ENCODE measurements at places on chromosomes 4 and X. TPM values are rescaled to one million over a fixed set of nuclear protein-coding genes. Genes with fewer than 3 reads are reported as not detected.
A peak's percentile ranks its signal among the peaks of the same experiment; 100 is the strongest.

Gene BMX
- total RNA-seq = not detected

Gene XAGE2
- total RNA-seq = not detected

Gene GAB3
- 1.7 TPM for total RNA-seq

Gene FHL1
- 100 TPM for total RNA-seq

Gene NDST3
- 0.57 TPM for total RNA-seq

Gene RP2
- total RNA-seq = 20.5 TPM

Gene ZDHHC15
- total RNA-seq = 0.77 TPM

Gene ABCD1
- 27.2 TPM for total RNA-seq

DNA sequence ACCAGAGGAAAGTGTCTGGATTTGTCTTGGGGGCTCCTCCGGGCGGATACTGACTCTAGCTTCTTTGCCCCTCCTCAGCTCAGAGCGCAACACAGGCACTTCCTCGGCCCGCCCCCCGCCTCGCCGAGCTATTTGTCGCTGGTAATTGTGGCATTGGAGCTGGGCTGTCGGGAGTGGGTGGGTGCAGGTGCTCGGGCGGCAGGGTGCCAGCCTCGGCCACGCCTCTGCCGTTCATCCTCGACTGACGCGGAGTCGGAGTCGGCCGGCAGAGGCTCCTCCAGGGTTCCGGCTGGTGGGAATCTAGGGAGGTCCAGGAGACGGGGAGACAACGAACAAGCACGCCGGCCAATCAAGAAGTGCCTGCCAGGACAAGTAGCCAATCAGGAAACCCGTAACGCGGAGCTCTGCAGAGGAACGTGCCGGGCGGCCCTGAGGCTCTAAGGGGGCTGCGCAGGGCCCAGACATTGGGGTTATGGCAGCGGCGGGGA is 3.9 kb upstream of the SYN1 start:
- peak; percentile 70 for DNase-seq

DNA sequence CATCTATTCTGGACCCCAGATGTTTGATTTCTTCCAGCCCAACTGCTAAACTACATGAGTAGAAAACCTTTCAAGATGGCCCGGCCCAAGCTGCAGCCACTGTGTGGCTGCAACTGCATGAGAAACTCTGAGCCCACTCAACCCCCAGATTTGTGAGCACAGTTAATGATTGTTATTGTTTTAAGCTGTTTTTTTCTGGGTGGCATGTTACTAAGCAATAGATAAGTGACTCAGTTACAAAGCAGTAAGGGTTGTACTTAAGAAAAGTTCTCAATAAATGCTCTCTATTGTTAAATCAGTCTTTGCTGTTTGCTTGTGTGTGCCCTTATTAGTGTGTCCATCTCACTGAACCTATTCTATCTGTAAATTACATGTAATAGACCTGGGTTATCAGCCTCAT is 51.8 kb downstream of the GC start:
- no peak for DNase-seq

DNA sequence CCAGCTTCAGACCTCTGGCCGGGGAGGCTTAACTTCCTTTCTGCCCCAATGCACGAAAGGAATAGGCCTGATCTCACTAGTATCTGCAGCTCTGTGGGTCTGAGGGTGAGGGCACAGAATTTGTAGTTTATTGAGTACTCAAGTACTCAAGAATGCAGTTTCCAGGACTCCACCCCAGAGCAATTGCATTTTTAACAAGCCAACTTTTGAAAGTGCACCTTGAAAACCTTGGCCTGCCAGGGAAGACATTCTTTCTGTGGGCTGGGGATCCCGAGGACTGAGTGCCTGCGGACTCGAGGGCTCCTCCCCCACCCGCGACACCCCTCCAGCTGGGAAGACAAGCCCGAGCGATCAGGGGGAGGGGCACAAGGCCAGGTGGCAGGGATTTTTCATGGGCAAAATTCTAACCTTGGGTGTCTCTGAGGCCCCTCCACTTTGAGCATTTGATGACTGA is 22.4 kb downstream of the RS1 start:
- DNase-seq = no peak

- peak; percentile 12 for DNase-seq
Measured at GRCh38 chrX:115233497-115234455, at the start of gene LRCH2. TSS of gene LRCH2 (minus strand) at chrX:115234096. CDS start at chrX:115234041, 55 bp downstream.

DNA sequence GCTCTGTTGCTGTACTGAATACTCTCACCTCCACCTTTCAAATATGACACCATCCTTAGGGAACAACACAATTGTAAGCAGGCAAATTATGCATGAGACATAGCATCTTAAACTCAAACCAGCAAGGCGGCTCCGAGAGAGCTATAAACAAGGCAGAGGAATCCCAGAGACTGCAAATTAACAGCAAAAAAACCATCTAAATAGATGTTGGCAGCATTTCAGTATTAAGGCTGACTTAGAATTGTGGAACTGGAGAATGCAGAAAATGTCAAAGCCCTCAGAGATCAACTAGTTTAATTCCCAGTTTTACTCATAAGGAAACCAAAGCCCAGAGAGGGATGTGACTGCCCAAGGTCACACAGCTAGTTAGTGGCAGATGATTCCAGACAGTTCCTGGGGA is 37.2 kb upstream of the SPANXC start:
- DNase-seq = no peak

- DNase-seq = peak; percentile 72
Measured at GRCh38 chr4:81255524-81255923, 40.5 kb upstream of the PRKG2 start.

GRCh38 chrX:65920620-65921019 is 119.3 kb downstream of the VSIG4 start:
- no peak for DNase-seq

DNA sequence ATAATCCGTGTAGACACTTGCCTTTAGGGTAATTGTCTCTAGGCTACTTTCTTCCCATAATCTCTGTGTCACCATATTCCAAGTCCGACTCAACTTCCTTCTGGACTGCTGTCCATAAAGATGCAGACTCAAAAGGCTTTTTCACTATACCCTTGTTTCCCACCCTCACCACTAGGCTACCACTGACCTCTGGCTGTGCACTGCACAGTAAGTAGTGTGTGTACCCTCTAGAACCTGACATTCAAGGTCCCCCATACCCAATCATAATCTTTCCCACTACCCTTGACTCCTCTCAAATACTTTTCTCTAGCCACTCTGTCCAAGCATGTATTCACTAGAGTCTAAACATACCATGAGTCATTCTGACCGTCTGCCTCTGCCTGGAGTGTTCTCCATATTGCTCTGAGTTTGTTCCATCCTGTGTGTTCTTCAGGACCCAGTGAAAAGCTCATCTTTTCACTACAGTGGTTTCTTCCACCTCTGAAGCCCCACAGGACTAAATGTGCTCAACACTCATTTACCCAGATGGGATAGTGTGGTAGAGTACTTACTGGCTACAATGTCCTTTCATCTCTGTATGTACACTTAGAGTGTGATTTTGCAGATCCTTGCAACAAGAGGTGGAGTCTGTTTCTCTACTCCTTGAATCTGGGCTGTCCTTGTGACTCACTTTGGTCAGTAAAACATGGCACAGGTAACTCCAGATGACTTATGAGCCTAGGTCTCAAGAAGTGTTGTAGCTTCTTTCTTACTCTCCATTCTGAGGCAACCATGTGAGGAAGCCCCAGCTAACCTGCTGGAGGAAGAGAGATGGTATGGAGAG is 17.4 kb downstream of the JADE3 start:
- DNase-seq = peak; percentile 46

GRCh38 chr4:99763635-99764101 is 53.0 kb upstream of the DAPP1 start:
- peak; percentile 92 for DNase-seq

- DNase-seq = no peak
Measured at GRCh38 chrX:135112096-135112729, 8.1 kb downstream of the ETDB start.

DNA sequence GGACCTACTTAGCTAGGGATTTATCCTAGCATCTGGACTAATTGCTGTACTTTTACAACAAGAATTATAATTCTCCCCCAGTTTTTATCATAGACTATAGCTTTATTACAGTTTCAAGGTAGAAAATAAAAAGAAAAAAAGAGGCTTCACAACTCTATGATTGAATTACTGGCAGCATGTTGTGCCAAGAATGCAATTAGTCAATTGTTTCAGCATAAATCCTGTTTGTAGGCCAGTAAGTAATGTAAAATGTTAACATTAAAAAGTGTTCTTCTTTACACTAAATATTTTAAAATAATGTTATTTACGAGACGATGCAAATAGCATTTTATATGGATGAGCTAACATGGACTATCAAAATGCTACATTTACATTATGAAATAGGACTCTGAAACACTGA is 228.4 kb downstream of the MAPK10 start:
- no peak for DNase-seq

DNA sequence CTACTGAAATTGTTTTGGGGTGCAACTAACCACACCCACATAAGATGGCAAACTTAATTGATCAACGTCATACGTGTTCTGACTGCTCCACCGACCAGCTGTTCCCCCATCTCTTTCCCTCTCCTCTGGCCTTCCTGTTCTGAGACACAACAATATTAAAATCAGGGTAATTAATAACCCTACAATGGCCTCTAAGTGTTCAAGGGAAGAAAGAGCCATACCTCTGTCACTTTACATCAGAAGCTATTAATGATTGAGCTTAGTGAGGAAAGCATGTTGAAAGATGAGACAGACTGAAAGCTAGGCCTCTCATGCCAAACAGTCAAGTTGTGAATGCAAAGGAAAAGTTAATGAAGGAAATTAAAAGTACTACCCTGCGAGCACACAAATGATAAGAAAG is 173.9 kb upstream of the FTHL17 start:
- no peak for DNase-seq

All from astrocyte (in vitro differentiated cells and primary cell).